ENCODE measurements at places on chromosomes 2 and 18. TPM values are rescaled to one million over a fixed set of nuclear protein-coding genes. Genes with fewer than 3 reads are reported as not detected.

DNA sequence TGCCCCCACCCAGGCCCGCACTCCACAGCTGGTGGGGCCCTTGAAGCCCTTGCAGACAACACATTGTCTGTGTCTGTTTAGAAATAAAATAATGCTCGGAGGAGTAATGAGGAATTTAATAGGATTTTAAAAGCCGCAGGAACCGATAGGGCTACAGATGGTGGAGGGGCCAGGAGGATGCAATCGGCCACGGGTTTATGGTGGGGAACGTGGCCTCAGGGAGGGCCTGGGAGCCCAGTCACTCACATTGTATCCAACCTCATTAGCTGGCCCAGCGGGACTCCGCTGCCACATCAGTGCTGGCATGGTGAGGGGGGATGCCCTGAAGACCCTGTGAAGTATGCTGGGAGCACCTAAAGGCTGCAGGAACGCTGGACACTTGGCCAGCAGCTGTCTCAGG, 252.0 kb downstream of the CELF4 start:
- no peak for DNase-seq

- no peak for DNase-seq
Measured at GRCh38 chr2:228282376-228282775, 100.9 kb upstream of the SPHKAP start.

DNA sequence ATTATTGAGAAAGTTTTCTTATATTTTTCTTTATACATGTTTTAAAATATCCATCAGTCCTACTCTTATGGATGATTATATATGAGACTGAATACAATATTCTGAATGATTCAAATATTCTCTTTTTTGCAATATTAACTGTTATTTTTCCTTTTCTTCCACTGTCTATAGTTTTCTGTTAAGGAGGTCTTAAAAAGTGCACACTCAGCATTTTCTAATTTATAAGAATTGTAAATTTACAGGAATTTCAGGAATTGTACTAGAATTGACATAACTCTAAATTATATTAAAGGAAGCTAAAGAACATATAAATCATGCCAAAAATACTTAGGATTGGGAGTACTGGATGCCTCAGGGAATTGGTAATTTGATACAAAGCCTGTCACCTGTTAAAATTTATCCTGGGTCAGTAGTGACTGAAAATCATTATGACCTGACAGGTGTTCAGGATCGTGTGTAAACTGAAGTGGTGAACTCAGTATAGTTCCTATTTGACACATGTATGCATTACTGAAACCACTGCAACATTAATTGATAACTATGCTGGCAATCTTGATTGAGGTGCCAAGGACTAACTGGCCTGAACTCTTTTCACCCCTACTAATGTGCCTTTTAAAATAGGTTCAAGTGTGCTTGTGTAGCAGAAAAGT, 30.4 kb downstream of the MSTN start:
- no peak for DNase-seq

- DNase-seq = no peak
Measured at GRCh38 chr18:6088432-6088831, 193.1 kb upstream of the TMEM200C start.

GRCh38 chr2:85584857-85585780, 888 bp downstream of the VAMP5 start:
- DNase-seq = peak; percentile 60

The PRSS56 gene
- not detected for total RNA-seq

The UCN gene
- total RNA-seq = 1.2 TPM

The M1AP gene
- 1.3 TPM for total RNA-seq

The PSMA8 gene
- total RNA-seq = not detected

The ATOH8 gene
- total RNA-seq = 68.5 TPM

The ABCG8 gene
- not detected for total RNA-seq
